ENCODE measurements at places on chromosomes 1 and 21. TPM values are rescaled to one million over a fixed set of nuclear protein-coding genes. Genes with fewer than 3 reads are reported as not detected.

- no peak for DNase-seq
- H3K27me3 ChIP-seq, result no peaks in the 10 kb centered on the region
- no peaks in the 10 kb centered on the region for H3K4me1 ChIP-seq
- no peak overlapping the region for H3K4me3 ChIP-seq
Measured at GRCh38 chr1:56137521-56138505, 441.6 kb downstream of the PLPP3 start.

DNA sequence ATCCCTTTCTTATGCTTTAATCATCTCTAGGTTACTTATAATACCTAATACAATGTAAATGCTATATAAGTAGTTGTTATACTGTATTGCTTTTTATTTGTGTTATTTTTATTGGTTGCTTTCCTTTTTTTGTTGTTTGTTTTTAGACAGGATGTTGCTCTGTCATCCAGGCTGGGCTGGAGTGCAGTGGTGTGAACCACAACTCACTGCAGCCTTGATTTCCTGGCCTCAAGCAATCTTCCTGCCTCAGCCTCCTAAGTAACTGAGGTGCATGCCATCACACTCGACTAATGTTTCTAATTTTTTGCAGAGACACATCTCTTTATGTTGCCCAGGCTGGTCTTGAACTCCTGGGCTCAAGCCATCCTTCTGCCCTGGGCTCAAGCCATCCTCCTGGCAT lies 26.9 kb downstream of the KRTAP19-8 start:
- H3K27me3 ChIP-seq, result no peaks in the 10 kb centered on the region
- H3K27ac ChIP-seq, result no peak overlapping the region
- no peak overlapping the region for H3K4me3 ChIP-seq
- no peak for DNase-seq
- no peaks in the 10 kb centered on the region for H3K4me1 ChIP-seq

DNA sequence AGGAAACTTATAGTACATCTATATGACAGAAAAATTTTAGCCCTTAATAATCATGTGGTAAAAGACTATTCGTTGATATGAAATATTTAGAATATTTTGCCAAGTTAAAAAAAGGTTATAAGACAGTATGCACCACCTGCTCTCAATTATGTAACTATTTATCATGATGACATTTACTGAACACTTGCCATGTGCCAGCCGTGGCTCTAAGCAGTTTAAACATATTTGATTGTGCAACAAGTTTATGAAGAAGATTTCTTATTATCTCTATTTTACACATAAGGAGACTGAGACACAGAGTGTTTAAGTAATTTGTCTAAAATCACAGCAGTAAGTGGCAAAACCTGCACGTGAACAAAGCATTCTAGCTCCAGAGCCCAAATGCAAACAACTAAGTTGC lies 199.3 kb upstream of the JUN start:
- no peaks in the 10 kb centered on the region for H3K27me3 ChIP-seq
- H3K4me3 ChIP-seq, result no peak overlapping the region
- DNase-seq, result no peak
- no peak overlapping the region for H3K27ac ChIP-seq
- no peaks in the 10 kb centered on the region for H3K36me3 ChIP-seq

The UFC1 gene
- total RNA-seq, result 92.2 TPM

The PLA2G2F gene
- total RNA-seq, result not detected
